Adrenal gland (tissue), 19 donors: ENCODE measurements at places on chromosomes 16 and 17. TPM values are rescaled to one million over a fixed set of nuclear protein-coding genes. Genes with fewer than 3 reads are reported as not detected.
A peak's percentile ranks its signal among the peaks of the same experiment; 100 is the strongest.

DNA sequence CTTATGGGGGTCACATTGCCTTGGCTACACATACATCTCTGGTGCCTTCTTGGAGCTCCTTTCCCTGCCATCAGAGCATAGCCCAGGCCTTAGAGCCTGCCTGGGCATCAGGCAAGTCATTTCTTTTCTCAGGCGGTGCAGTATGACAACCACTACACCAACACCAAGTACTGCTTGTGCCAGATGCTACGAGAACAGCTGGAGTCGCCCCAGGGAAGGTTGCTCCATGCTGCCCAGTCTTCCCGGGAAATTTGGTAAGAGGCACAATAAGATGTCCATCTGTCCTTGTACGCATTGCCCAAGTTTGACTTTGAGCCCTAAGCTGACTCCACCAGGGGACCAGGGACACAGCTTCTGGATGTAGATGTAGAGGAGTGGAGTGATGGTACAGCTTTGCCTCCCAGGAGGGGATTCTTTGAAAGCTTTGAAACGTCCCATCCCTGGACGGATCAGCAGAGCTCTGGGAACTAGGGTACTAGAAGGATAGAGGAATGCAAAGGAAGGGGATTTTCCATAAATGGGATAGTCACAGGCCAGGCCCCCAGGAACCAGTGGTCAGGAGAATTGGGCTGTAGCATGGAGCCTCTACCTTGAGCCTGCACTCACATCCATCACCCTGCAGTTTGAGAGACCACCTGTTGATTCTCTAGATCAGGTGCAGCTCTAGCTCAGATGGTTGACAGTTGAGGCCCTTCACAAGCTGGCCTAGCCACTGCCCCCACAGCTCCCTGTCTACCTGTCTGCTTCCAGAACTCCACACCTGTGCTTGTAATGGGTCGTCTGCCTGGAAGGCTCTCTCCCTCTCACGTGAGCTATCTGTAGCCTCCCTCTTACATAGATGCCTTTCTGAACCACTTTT lies 11.0 kb upstream of the NFATC3 start:
- DNase-seq: no peak

GRCh38 chr17:82872591-82873520 lies 33.0 kb upstream of the ZNF750 start:
- no peak for DNase-seq

DNA sequence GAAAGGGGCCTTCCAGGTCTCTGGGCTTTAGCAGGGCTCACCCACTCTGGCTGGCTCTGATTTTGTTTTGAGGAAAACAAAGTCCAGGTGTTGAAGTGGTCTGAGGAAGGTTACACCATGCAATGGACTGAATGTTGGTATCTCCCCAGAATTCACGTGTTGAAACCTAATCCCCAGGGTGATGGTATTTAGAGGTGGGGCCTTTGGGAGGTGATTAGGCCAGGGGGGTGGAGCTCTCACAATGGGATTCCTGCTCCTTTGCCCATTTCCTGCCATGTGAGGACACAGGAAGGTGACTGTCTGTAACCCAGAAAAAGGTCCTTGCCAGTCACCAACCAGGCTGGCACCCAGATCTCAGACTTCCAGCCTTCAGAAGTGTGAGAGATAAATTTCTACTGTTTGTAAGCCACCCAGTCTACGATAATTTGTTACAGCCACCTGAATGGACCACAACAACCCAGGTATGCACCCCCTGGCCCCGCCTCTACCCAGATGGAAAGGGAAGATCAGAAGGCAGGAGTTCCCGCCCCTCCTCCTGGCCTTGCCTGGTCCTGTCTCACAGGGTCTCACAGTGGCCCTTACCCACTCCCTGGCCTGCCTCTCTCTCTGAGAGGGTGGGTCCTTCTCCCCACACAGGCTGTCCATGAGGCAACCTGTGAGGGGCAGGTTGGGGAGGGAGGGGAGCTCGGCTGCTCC lies 32.0 kb downstream of the LRRC75A start:
- DNase-seq: no peak

GRCh38 chr17:76541739-76542454 lies 2.1 kb downstream of the PRCD start:
- DNase-seq: no peak

- no peak for DNase-seq
These were observed 38.3 kb downstream of the STX8 start for GRCh38 chr17:9537177-9537776.

DNA sequence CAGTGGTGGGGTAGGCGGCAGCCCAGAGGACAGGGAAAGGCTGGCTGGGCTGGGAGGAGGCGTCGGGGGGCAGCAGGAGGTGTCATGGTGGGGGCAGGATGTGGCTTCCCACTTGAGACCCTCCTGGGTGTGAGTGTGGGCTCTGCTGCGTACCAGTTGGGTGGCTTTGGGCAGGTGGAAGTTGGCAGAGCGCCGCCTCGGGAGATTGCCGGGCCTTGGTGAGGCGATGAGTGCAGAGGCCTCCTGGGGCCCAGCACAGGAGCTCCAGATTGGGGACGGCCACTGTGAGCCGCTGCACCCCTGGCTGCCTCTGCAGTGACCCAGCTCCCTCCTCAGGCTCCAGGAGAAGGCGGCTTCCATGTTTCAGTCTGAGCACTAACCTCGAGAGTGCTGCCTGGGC lies 13.8 kb downstream of the GPT2 start:
- DNase-seq: no peak

DNA sequence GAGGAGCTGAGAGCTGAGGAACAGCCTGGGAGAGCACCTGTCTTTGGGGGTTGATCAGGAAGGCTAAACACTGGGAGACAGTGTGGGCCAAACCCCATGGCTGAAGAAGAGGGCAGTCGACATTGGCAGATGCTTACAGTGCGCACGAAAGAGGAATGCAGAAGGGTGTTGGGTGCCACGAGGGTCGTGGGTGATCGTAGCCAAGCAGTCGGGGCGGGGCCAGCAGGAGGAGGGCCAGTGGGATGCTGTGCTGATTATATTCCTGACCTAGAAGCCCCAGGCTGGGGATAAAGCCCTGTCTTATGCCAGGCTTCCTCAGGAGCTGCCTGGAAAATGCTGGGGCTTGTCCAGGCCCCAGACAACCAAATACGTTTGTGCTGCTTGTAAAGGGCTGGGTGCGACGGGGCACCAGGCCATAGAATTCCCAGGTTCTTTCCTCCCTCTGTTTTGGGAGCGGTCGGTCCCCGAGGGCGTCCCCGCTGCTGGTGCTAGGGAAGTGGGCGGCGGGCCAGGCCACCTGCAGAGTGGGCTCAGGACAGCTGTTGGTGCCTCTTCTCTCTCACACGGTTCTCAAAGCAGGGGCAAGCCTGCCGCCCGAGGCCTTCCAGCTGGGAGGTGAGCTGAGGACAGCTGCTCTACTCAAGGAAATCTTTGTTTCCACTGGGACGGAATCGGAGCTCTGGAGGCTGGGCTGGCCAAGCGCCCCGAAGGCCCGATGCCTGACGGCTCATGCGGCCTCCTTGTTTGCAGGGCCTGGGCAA lies 10.0 kb downstream of the C1QTNF1 start:
- peak; percentile 72 for DNase-seq

DNA sequence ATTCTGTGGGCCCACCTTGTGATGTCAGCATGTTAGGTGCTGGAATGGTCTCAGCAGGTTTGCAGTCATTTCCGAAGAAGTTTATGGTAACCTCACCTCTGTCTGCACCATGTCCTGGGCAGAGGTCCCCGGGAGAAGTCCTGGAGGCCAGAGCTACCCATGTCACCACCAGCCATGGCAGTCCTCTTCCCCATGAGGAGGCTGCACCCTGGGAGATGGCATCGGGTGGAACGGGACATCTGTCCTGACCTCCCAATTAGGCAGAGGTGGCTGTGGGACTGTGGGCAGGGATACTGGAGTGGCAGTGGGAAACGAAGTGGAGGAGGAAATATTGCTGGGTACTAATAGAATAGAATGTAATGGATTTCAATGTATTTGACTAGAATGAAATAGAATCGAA lies 511.8 kb upstream of the WSB1 start:
- DNase-seq: no peak

DNA sequence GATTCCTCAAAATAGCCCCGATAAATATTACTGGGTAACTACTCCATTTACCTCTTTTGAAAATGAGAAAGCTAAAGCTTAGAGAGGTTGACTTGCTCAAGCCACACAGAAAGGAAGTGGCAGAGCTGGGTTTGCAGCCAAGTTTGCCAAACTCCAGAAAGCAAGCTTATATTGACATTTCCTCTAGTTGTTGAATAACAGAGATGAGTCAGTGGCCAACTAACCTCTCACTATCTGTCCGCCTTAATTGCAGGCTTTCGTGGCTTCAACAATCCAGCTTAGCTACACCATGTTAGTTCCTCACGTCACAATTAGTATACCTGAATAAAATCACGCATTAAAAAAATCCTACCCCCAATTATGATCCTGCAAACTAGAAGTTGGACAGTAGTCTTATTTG lies 151.7 kb downstream of the CNTNAP4 start:
- DNase-seq: no peak

The PAFAH1B1 gene
- total RNA-seq: 113 TPM

The TAC4 gene
- total RNA-seq: not detected

The ABCA6 gene
- 22.5 TPM for total RNA-seq

The C16orf96 gene
- 0.34 TPM for total RNA-seq

The RPAIN gene
- total RNA-seq: 45.3 TPM

The TMEM100 gene
- 2.1 TPM for total RNA-seq

The MYLK3 gene
- total RNA-seq: 1.1 TPM

The SCN4A gene
- total RNA-seq: 1.5 TPM
